Amniotic stem cell (primary cell): ENCODE measurements at places on chromosomes 5 and 9.

DNA sequence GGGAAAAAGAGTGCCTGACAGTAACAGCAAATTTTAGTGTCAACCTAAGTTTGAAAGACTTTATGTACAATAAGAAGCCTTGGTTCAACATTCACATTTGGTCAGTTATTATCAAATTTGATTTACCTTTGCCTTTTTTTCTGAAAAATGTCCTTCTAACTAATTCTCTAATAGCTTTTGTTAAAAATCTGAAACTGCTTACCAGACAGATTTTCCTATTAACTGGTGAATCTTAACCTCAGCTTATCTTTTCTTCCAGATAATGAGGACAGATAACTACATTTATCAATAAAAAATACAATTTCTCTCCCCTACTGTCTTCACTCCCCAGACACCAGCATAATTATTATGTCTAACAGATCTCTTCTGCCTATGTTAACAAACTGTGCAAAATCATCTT is 988.5 kb downstream of the CDH18 start:
- no peak for DNase-seq

DNA sequence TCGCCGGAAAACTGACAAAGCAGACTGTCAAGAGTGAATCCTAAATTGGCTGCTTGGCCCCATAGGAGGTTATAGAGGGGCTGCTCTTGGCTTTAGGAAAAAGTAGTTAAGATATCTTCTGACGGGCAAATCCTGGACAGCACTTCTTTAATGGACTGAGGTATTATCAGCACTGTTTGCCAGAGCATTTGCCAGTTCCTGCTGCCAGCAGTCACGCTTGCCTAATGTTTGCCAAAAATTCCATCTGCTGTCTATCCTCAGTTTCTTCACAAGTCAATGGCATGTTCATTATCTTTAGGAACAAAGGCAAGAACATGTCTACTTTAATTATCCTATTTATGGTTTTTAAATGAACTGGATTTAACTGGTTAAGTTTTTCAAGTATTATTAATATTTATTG is 25.8 kb upstream of the SREK1 start:
- DNase-seq = no peak

DNA sequence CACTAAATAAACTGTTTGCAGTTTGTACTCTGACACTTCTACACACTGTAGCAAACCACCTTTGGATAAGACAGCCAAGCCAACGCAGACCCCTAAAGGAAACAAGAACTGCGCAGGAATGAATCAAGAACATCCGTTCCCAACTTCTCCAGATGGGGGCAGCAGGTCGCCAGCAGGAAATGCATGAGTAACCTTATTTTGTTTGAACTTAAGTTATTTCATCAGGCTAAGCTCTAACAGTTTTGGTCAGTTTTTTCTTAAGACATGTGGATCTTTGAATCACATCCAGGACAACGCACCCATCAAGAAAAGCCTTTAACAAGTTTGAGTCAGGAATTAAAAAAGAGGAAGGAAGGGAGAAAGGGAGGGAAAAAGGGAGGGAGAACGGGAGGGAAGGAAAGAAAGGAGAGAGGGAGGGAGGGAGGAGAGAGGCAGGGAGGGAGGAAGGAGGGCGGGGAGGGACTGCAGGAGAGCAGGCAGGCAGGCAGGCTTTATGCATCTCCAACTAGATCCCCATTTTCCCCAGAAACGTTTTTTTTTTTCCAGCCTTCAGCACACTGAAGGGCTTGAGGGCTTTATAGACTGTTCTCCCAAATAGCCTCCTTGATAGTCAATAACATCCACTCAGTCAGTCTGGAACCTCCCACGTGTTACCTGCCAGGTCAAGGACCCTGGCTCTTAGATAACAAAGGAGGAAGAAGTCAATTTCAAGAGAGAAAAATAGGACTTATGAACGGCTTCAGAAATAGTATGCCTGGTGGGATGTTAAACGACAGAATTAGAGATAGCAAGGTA is 22.2 kb downstream of the BHMT start:
- DNase-seq = peak; percentile 74

DNA sequence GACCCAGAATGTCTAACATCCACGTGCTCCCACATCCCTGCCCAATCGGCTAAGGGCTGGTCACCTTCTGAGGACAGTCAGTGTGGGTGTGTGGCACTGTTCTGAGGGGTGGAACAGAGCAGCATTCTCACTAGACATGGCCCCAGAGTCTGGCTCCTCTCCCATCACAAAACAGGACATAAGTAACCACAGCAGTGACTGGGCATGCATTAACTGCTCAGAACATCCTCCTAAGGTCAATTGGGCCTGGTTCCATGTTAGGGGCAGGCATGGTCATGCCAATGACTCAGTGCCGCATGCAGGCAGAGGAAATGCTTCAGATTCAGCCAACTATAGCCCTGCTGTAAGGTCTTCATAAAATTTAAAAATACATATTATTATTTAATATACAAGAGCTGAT is 12.9 kb downstream of the MACROH2A1 start:
- no peak for DNase-seq

GRCh38 chr9:106653213-106653612 is 209.8 kb upstream of the ZNF462 start:
- no peak for DNase-seq

DNA sequence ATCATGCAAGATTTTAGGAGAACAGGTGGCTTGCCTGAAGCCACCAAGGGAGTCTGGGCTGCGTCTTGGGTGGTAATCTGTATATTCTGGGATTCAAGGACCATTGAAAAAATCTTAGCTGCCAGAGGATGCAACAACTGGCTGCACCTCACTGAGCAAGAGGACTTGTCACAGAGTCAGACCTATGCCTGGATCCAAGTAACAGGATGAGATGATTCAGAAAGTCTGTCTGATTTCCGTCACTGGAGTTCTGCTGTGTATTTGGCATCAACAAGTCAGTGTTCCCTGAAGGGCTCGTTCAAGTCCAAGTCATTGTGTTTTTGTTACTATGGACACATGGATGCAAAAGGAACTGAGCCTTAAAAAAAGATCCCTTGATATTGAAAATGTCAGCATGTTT is 37.8 kb upstream of the CARTPT start:
- no peak for DNase-seq

DNA sequence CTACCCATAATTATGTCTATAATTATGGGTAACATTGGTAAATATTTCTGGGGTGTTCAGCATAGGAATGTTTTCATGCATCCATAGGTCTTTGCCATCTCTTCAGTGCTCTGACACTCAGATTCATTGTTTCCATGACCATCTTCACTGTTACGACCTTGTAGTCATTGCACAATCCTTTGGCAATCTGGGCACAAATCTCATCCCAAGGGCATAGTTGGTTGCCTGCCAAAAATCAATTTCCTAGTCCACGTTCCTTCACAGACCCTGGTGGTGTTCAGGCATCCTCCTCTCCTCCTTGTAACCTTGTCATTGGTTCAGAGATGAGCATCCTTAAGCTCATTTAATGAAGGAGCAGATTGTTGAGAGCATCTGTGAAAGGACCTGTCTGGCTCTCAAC is 1400.7 kb downstream of the CDH12 start:
- no peak for DNase-seq

DNA sequence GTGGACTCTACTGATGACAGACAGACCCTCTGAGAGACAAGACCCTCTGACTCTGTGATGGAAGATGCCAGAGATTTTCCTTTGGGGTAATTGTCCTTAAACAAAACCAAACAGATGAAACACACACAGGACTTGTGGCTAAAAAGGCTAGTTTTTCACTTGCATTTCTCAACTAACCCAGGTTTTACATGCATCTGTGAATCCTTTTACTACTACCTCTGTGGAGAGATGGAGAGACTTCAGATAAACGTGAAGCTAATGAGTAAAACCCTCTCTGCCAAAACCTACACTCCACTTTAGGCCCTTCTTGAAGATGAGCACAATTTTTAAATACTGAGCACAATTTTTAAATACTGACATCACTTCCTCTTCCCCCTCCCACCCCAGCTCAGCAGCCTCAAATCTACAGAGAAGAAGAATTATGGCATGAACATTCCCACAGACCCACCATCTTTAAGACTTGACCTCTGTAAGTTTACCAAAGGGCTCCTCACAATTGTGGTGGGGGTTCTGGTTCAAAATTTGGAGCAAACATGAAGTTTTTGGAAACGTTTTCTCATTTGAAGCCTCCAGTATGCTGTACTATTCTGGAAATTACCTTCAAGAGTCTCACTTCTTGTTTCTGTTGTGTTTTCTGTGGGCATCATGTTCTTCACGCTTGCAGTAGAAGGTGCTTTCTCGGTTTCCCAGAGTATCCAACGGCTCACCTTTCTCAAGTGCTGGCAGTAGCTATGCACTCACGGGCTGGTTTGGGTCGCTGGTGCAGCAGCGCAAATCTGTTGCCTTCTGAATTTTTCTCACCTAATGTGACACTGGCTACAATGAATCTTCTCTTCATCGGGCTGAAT is 42.7 kb downstream of the ACER2 start:
- DNase-seq = no peak

- no peak for DNase-seq
These were observed 521.9 kb downstream of the BNC2 start for GRCh38 chr9:16348531-16348930.

DNA sequence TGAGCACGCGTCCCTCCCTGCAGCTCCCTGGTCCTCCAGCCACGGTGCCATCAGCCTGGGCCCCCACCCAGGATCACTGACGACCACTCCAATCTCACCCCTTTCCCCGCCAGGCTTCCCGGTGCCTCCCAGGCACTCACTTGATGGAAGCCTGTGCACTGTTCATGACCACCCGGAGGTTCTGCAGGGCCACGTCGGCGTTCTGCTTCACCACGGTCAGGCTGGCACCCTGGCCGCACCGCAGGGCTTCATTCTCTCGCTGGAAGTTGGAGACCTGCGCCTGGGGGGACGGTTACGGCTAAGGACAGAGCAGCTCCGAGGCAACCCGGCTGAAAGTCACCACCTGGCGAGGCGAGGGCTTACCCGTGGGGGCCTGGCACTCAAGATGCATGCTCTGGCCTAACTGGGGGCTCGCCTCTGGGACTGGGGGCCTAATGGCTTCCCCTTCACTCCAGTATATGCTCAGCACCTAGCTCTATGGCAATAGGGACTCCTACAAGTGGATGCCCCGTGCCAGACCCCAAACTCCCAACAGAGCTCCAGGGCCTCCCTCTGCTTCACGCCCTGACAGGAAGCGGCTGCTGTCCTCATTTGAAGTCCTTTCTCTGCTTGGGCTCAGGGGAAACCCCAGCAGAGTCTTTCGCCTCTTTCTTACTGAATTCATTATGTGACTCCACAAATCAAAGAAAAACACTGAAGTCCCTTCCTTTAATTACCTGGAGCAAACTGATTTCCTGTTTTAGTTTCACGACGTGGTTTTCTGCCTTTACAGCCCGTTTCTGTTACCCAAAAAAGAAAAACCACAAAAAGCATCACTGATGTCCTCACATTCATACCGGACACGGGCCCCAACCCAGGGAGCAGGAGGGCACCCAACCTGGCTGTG is 4.2 kb upstream of the SNAPC4 start:
- no peak for DNase-seq

- DNase-seq = no peak
These were observed 94.3 kb upstream of the OTULINL start for GRCh38 chr5:14486996-14487896.

DNA sequence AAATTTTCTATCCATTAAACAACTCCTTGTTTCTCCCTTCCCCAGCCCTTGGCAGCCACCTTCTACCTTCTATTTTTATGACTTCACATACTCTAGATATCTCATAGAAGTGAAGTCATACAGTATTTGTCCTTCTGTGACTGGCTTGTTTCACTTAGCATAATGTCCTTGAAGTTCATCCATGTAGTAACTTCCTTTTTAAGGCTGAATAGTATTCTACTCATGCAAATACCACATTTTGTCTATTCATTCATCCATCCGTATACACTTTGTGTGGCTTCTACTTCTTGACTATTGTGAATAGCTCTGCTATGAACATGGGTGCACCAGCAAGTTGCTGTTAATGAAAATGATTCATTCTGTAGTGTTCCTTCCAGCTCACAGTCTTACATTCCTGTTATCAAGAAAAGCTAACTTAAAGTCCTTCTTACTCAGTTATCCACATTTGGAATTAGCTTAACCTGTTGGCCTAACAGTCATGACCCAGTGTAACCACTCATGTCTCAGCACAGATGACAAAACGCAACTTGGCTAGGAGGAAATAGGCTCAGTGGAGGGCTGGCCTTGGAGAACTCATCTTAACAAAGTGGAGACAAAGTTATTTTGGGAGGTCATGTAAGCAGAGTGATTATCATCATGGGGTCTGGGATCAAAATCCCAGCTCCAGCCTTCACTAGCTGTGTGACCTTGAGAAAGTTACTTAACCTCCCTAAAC is 129.7 kb upstream of the MAP3K1 start:
- no peak for DNase-seq

DNA sequence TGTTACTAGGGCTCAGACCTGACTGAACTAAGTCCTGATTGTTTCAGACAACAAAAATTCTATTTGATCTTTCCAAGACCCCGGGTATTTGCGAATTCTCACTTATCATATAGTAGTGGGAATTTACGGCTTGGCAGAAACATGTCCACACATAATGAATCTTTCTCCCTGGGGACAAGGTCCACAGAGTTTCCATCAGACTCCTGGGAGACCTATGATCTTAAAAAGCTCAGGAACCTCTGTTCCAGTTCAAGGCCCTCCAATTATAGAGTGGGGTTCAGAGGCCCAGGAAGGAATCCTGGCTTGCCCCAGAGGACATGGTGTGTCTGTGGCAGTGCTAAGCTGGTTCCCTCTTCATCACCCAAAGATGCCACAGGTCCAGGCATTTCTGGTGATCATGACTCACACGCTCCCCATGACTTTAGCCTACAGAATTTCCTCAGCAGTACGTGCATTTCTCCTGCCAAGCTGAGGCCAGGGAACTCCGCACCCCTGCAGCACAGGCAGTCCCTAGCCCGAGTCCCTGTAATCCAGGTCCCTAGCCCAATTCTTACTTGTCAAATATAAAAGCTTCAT is 12.6 kb downstream of the RAPGEF1 start:
- no peak for DNase-seq

DNA sequence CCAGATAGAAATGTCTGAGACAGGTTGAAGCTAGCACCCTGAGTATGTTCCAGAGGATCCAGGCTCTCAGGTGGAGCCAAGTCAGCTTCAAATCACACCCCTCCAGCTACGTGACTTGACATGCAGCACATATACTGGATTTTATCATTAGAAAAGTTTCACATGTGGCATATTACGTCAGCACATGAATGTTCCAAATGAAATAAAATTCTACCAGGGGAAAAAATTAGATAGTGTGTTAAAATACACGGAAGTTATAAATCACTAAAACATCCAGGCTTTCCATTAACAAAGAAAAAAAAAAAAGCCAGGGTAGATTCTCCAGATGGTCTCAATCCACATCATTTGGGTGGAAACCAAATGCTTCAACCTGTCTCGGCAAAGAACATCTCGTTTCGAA is 251.6 kb downstream of the MPDZ start:
- DNase-seq = no peak
